ENCODE measurements at places on chromosomes 11 and 22.

GRCh38 chr11:64384028-64384737 is 25.2 kb downstream of the RPS6KA4 start:
- DNase-seq = no peak

DNA sequence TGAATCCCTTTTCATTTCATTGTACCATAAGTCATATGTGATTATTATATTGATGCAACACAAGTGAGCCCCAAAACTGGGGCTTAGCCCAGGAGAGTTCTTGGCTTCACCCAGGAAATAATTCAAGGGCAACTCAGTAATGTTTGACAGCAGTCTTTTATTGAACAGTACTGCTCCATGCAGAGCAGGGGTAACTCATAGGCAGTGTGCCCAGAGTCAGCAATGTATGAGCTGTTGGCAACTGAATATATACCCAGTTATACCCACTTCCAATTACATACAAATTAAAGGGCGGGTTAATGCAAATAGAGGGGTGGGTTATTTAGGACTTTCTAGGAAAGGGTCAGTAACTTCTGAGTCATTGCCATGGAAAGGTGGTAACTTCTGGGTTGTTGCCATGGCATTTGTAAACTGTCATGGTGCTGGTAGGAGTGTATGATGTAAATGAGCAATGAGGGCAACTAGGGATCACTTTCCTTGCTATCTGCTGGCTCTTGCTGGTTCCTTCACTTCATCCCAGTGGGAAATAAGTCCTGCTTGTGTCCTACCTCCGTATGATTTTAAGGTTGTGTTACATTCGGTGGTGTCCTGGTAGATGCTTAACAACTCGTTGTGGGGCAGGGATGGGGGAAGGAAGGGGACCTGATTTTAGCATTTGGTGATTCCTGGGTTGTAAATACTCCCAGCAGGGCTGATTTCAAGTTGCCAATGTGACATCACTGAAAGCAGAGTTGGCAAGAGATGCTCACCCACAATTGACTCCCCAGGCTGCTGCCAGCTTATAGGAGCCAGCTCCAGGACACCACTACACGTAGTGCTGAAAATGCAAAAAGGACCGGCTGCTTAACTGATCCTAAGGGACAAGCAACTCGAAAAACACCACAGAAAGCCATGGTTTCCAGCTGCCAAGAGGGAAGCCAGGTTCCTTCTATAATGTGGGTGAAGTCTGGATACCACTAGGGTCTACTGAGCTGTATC is 70.1 kb downstream of the SYT9 start:
- no peak for DNase-seq

GRCh38 chr22:19761725-19762567 is 1.4 kb downstream of the TBX1 start:
- DNase-seq = no peak

GRCh38 chr22:32958001-32958400 is 100.2 kb downstream of the SYN3 start:
- DNase-seq = no peak

DNA sequence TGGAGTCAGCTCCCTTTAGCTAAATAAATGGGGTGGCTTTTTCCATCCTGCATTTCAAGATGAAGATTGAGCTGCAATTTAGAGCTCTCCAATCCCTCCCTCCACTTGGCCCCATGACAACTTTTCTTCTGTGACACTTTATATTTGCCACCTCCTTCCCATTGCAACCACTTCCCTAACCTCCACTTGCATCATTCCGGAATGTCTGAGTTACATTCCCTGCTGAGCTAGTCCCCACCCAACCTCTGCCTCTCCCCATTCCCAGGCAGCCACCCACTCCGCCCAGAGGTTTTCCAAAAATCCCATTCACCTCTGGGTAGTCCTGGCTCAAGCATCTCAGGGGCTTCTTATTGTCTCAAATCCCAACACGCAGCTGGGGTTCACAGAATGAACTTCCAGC is 24.7 kb downstream of the PC start:
- DNase-seq = no peak

- no peak for DNase-seq
These were observed 4.7 kb upstream of the C11orf86 start for GRCh38 chr11:66970371-66970806.

GRCh38 chr11:28090052-28090749 is 17.8 kb downstream of the KIF18A start:
- DNase-seq = no peak

DNA sequence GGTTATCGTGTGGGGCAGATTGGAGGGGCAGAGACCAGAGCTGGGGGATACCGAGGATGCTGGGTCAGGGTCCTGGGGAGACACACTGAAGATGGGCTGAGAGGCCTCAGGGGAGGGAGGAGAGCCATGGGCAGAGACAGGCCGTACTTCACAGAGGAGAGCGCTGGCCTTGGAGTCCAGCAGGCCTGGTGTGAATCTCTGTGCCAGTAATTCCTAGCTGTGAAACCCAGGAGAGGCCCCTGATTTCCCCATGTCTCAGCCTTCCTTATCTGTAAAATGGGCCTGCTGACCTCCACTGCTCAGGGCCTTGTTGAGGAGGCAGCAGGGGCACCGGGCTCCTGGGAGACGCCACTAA is 23.4 kb downstream of the CACNA1I start:
- DNase-seq = no peak

- DNase-seq = no peak
These were observed 16.0 kb upstream of the EFCAB6 start for GRCh38 chr22:43827926-43828724.

- DNase-seq = no peak
These were observed 82.2 kb downstream of the RPS6KA4 start for GRCh38 chr11:64441127-64441526.

- no peak for DNase-seq
These were observed 26.7 kb downstream of the OR6Q1 start for GRCh38 chr11:58057481-58057880.

DNA sequence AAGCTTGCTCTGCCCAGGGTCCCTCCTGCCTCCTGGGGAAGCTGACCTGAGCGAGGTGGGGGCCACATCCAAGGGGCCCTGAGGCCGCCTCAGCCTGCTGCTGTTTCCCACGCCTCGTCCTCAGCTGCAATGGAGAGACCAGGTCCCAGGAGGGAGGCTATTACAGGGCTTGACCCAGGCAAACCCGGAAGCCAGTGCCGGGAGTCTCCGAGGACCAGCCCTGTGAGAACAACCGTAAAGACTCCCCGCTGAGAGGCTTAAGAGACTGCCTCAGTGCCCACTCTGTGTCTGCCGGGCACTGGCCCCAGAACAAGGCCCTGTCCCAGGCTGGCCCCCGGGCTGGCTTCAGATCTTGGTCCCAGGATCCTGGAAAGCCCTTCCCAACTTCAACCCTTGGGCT is 124.3 kb upstream of the FGF3 start:
- DNase-seq = no peak

- no peak for DNase-seq
These were observed 382 bp downstream of the C11orf54 start for GRCh38 chr11:93741882-93742226.

DNA sequence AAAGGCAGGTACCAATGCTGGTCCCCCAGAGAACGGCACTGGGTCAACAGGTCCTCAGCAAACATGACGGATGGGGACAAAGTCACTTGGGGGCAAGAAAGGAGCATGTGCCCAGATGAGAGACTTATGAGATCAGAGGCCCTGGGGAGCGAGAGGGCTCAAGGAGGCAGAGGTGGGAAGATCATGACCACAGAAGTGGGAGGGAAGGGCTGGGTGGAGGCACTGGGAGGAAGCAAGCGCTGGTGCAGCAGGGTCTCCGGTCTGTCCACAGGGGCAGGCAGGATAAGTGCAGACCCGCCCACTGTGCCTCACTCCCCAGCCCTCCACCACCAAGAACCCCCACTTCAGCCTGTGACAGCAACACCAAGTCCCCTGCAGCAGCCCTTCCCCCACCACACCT is 10.9 kb downstream of the ELFN2 start:
- no peak for DNase-seq

DNA sequence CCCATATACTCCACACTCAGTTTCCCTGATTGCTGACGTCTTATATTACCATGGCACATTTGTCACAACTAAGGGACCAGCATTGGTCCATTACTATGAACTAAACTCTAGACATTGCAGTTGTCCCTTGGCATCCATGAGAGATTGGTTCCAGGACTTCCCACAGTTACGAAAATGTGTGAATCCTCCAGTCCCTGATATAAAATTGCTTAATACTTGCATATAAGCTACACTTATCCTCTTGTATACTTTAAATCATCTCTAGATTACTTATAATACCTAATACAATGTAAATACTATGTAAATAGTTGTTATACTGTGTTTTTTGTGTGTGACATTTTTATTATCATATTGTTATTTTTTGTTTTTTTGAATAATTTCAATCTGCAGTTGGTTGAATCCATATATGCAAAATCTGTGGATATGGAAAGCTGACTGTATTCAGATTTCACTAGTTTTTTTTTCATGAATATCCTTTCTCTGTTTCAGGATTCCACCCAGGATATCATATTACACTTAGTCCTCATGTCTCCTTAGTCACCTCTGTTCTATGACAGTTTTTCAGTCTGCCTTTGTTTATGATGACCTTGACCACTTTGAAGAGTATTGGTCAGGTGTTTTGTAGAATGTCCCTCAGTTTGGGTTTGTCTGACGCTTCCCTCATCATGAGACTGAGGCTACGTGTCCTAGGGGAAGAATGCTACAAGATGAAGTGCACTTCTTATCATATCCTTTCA is 55.3 kb downstream of the INSC start:
- DNase-seq = no peak

DNA sequence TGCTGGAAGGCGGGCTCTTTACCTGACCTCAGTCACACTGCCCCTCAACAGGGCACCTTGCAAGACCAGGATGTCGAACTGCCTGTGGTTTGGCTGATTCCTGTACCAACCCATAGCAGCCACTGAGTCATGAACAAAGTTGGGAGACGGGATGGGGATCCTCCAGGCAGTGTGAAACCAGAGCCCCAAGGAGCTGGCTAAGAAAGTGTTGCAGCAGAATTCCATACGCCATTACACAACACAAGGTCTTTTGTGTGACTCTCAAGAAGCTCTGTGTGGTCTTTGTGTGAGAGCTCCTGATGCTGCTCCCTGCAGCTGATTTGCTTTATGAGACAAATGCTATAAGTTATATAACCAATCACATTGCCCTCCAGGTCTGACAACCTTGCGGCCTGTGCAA is 617.7 kb downstream of the OPCML start:
- no peak for DNase-seq

DNA sequence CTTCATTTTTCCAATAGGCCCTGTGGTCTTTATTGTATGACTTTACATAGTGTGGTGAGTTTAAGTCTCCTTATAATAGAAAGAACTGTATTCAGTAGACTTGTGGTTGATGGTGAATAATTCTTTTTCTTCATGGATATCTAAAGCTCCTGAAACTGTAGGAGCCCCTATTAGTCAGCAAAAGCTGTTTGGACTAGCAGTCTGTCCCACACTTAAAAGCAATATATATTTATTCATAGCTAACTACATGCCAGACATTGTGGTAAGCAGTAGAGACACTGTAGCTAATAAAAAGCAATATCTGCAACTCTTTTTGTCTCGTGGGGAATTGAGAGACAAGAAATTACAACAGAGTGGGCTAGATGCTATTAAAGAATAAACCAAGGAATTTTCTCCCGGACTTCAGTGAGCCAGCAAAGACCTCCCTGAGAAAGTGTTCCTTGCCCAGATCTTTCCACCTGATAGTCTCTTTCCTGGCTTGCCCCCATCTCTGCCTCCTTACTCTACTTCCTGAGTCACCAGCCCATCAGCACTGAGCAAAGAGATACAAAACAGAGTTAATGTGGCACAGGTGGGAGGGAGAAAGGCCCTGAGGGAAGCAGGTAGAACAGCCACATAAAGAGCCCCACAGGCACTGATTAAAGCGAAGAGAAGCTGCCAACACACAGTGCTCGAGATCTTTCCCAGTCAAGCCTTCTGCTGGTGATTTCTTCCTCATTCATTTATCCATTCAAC is 1.4 kb upstream of the OR52W1 start:
- no peak for DNase-seq

GRCh38 chr11:65868076-65868667 is 4.4 kb downstream of the EFEMP2 start:
- DNase-seq = no peak

- DNase-seq = no peak
These were observed 47.4 kb upstream of the BIRC3 start for GRCh38 chr11:102269927-102270326.

DNA sequence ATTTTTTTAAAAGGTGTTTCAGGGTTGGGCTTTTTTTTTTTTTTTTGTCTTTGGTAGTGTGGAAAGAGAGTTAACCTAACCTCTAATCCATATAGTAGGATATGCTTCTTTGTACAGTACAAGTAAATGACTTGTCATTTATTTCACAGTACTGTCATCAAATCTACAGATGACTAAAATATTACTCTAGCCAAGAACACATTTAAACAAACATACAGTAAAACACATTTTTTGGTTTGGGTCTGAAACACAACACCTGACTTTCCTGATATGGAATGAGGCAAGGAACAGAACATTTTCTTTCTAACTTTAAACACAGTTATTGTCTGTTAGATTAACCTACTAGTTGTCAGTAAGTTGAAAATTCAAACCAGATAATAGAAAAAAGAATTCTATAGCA is 68.1 kb downstream of the IMMP1L start:
- no peak for DNase-seq

DNA sequence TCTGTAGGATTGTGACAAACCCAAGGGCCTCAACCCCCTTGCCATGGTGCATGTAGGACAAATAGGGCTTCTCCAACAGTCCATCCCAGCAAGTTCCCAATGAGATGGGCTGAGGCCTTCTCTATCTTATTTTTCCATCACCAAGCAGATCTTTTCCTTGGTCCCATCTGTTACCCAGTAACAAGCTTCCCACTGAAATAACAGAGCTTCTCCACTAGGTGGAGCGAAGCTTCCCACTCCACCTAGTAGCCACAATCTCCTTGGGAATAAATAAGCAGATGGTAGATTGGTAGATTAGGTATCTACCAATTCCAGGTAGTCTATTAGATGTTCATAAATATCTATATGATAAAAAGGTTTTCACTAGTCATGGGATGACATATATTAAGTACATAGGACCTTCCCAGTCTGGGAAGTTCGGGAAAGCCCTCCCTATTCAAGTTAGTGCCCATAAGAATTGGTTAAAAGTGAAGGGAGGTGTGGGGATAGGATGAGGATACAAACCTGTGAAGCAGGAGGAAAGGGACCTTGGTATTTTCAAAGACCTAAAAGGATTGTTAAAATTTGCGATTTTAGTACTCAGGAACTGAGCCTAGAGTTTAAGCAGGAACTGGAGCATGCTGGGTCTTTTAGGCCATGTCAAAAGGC is 5.9 kb upstream of the OR52L1 start:
- peak; percentile 25 for DNase-seq

DNA sequence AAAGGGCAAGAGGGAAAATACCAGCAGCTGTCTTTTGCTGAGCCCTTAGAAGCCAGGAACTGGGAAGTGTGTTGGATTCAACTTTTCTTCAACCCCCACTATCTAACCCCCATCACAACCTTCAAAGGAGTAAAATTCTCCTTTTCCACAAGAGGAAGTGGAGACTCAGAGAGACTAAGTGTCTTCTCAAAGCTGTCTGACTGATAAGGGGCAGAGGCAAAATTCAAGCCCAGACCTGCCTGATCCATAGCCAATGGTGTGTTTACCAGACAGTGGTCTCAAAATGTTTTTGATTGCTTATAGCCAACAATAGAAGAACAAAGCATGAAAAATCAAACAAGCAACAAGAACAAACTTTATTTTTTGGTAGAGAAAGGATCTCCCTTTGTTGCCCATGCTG is 707.0 kb downstream of the NTM start:
- DNase-seq = no peak

GRCh38 chr11:103862802-103863174 is 173.7 kb upstream of the DDI1 start:
- DNase-seq = no peak

All from OCI-LY7 (cell line).